Spleen (tissue), 13 donors: ENCODE measurements at places on chromosomes 11 and 22.

GRCh38 chr22:21951931-21952465, 650 bp downstream of the PPM1F start:
- peak; percentile 91 for DNase-seq

DNA sequence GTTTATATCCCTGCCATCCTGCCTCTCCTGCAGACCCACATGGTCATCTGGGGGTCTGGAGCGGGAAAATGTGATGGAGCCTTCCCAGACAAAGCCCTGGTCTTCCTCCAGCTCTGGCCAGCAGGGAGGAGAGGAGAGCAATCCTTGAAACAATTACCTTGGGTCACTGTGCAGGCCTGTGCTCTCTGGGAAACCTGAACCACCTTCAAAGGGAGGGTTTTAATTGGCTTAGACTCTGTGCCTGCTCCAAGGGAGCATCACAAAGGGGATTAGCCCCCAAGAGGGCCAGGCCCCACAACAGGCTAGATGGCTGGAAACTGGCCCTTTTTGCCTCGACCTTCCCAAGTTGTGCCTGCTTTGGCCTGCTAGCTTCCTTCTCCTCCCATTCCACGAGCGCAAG, 351.9 kb downstream of the TENM4 start:
- no peak for DNase-seq

DNA sequence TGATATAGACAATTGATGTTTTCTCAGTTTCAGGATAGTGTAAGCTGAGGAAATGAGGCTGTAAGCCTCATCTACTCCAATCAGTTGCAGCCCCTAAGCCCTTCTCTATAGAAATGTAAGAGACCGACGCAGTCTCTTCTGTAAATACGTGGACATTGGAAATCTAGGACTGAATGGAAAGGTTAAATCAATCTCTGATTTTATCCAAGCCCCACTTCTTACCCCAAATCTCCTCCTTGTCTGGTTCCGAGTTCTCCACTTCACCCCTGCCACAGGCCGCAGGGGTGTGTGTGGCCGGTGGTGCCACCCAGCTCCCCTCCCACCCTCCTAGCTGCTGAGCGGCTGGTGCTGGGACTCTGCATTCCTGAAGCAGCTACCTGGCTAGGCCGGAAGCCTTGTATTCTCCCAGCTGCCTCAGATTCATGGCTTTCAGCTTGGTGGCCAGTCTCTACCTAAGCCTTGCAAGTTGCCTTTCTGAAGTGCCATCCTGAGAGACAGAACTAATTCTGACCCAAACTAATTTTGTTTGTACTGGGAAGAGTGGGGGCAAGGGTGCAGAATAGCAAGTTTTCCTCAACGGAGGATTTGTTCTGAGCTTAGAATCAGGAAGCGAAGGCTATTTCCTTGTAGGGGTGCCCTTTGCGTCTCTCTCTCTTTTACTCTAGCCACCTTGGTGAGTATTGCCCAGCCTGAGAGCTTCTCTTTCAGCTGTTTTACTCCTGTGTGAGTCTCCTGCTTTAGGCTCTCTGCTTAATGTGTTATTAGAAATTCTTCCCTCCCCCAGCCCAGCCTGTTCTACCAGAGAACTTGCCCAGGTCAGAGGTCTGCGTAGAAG, 749 bp downstream of the VWA5A start:
- peak; percentile 79 for DNase-seq

DNA sequence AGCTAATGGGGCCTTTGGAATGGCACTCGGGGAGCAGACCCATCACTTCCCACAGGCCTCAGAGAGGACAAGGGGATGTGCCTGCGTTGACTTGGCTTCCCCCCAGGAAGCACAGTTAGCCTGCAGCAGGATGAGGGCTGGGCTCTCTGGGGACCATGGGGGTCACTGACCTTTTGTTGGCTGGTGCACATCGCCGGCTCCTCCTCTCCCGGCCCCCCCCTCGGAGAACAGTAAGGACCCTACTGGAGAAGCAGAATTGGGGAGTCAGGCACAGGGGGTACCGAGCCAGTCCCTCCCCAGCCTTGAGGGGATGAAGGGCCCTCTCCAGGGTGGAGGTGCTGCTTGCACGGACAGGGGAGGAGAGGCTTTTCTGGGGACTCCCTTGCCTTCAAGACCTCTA, 32.8 kb downstream of the NRXN2 start:
- DNase-seq, result no peak

DNA sequence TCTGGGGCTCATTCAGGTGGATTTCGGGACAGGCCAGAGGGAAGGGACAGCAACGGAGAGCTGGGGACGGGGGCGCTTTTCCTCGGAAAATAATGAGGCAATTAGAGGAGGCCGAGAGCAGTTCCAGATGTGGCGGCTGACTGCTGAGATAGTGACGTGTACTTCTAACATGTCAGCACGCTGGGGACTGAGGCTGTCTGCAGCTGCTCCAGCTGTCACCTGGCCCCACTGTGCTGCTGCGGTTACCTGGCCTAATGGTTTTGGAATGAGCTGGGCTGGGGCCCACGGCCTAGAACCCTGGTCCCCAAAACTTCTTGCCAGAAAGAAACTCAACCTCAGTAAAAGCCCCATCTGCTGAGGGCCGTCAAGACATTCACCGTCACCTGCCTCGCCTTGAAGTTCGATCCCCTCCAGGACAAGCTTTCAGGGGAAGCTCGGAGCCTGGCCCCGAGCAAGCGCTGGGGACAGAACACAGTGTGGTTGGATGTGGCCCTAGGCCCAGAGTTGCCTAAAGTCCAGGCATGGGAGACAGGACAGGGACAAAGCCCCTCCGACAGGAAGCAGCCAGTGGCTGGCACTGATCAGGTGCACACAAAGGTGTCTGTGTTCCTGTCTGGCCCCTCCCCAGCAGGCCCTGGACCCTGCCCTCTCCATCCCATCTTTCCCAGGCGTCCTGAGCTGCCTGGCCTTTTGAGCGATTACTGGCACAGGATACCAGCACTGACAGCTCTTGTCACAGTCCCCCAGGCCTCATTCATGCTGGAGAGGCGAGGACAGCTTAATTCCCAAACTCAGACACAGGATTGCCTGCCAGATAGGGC, 22.1 kb downstream of the RPUSD4 start:
- peak; percentile 67 for DNase-seq

GRCh38 chr11:121557348-121557747, 104.6 kb upstream of the SORL1-AS1 start:
- DNase-seq, result no peak

GRCh38 chr11:97354026-97354425, 964.2 kb downstream of the JRKL start:
- DNase-seq, result no peak

- no peak for DNase-seq
Measured at GRCh38 chr22:30714062-30714461, 19.4 kb downstream of the OSBP2 start.

DNA sequence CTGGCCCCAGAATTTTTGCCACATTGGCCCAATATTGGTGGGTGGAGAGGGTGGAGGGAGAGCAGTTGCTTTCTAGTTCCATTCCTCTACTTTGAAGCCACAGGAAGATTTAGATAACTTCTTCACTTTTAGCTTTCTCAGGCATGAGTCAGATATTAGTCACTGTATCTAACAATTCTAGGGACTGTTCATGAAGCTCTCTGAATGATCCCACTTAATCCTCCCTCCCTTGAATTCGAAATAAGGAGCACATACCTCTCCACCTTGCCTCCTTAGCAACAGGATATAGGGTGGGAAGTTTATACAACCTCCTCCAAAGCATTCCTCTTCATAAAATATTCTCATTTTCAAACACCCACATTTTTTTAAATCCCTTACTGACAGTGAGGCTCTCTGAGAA, 13.5 kb downstream of the FSHB start:
- DNase-seq, result no peak

DNA sequence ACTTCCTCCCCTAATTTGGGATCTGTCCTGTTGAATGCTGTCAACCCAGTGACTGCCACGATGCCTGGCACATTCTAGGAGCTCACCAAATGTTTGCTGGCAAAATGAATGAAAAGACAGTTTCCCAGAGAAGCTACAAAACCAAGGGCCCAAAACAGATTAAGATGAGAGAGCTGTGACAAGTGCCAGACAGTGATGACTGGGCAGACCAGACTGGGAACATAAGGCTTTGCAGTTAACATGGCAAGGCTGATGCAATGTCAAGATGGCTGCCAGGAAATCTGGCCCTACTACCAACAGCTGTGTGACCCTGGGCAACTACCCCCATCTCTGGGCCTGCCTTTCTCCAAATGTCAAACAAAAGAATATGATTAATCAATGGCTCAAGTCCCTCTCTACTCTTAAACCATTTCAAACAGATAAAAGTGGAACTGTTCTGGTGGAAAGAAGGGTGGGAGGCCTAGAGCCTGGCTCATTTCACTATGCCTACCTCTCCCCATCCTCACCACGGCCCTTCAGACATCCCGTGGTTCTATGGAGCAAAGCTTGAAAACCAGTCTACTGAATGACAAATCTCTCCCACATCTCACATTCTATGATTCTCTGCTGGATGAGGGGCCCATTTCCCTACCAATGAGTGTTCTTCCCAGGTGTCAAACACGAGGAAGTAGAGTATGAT, 12.8 kb downstream of the AP1B1 start:
- DNase-seq, result peak; percentile 23

GRCh38 chr11:845872-846495, 3.3 kb downstream of the TSPAN4 start:
- DNase-seq, result no peak

DNA sequence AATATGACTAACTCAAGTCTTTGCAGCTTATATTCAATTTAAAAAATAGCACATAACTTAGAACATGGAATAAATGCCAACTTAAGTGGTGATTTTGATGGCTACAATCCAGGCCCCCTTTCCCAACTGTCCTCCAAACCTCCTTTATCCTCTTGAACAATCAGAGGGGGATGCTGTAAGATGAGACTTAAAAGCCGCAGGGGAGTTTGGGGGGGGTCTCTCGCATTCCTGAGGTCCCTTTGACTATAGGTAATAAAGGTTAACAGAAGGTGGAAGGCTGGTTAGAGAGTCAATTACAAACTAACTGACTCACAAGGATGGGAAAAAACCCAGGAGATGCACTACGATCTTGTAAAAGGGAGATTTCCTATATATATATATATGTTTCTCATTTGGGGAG, 101.8 kb downstream of the KIRREL3 start:
- DNase-seq, result no peak

GRCh38 chr11:44561275-44561805, 4.1 kb upstream of the CD82 start:
- DNase-seq, result no peak

DNA sequence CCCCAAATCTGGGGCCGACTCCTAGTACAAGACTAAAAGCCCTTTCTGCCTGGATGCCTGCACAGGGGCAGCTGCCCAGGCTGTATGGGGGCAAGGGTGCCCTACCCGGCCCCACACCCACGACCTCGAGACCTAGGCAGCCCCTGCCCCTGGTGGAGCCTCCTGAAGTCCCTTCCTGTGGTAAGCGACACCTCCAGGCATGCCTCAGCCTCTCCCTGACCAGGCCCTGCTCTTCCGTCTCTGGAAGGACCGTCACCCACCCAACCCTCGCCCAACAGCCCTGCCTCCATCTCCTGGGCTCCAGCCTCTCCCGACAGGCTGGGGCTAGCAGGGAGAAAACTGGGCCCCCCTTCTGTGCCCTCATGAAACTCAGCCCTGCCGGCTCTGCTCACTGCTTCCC, 22.8 kb upstream of the PPARA start:
- DNase-seq, result no peak

GRCh38 chr11:33323421-33323820, 66.2 kb downstream of the HIPK3 start:
- no peak for DNase-seq

DNA sequence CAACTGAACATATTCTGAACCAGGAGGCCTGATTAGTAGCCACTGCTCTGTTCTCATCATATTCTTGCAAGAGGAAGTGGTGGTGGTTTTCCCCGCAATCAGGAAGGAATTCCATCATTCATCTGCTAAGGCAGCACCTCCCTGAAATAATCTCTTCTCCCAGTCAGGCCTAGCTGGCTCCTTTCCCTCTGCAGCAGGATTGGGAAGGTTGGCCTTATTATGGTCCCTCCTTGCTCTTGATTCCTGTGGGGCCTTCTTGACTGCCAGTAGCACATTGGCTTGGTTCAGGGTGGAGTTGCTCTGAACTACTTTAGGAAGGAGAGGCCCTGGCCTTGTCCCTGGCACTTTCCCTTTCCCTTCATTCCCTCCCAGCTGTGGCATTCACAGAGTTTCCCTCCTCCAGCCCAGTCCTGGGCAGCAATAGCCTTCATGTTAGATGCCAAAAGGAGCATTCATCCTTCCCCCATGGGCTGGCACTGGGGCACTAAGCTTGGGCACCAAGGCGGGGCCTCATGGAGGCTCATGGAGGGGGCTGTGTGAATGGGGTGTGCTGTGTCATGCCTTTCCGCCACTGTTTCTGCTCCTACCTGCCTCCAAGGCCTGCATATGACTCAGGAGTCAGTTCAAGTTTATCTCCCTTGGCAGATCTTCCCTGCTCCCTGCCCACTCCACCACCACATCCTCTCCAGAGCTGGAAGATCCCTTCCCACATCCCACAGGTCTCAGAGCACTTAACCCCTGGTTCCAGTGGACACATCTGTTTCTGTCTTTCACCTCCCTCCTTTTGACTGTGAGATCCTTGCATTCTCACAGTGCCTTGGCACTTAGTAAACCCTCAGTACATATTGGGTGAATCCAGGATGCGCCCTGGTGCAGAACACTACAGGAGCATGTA, 27.6 kb upstream of the CD44 start:
- no peak for DNase-seq
